ENCODE measurements at places on chromosomes 11 and 22.

GRCh38 chr11:76589964-76590950, 80.3 kb downstream of the LRRC32 start:
- no peak for DNase-seq

DNA sequence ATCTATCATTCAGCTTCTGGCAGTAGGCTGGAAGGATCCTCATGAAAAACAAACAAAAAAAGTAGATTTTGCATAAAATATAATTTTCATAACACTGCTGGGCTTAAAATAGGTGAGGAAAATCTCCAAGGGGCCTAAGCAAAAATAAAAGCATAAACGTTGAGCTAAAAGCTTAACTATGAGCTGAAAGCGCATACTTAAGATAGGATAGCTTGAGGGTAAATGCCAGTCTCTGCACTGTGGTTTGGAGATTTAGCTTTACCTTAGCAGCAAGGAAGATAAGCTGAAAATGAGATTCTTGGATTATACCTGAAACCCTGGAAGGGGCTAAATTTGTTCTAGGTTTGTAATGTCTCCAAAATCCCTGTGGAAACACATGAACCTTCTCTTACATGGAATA, 183.7 kb downstream of the GUCY1A2 start:
- no peak for DNase-seq

DNA sequence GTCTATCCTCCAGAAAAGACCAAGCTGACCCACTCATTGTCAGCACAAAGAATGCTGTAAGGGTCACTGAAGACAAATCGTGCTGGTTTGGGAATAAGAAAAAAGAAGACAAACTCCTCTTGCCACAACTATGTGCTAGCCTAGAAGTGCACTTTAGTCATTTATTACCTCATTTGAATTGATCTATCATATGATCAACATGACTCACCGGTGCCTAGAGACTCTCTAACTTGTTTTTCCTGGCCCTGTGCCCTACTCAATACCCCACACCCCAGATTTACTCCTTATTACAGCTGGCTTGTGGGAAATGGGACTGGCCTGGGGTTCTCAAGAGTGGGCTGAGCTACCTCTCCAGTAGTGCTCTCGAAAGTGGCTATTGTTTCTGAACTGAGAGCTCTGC, 35.9 kb upstream of the HORMAD2 start:
- no peak for DNase-seq

- no peak for DNase-seq
Measured at GRCh38 chr11:115463606-115464005, 40.6 kb downstream of the CADM1 start.

GRCh38 chr22:45817745-45818423, 146.2 kb downstream of the ATXN10 start:
- DNase-seq: no peak

- DNase-seq: no peak
Measured at GRCh38 chr22:49951000-49951677, 9.4 kb upstream of the PIM3 start.

DNA sequence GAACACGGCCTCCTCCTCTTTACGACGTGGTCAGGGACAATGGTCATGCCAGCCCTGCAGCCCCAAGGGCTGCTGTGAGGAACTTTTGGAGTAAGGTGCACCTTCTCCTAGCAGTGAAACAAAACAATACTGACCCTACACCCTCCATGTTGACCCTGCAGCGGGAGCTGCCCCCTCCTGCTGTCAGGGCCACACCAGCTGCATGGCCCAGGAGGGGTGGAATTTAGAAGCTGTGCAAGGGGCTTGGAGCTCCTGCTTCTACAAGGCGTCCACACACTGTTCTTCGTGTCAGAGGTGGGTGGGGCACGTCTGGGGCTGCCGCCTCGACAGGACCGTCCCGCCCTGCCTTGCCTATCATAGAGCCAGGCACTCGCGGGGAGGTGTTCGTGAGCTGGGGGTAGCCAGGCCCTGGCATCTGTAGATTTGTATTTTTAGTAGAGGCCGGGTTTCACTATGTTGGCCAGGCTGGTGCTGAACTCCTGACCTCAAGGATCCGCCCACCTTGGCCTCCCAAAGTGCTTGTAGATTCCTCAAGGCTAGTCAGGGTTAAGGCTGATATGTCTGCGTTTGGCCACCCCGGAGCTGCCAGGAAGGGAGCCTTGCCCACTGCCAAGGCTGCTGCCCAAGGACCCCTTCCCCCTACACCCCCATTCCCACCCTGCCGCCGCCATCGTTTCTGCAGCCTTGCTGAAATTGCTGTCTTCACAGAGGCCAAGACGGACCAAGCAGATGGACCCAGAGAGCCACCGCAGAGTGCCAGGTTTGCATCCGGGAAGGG, 15.9 kb downstream of the INCENP start:
- DNase-seq: no peak

GRCh38 chr22:17098379-17098819, 13.6 kb downstream of the IL17RA start:
- DNase-seq: no peak
